ENCODE measurements at places on chromosomes 12 and 14.

GRCh38 chr12:52346593-52346992 is 20.7 kb downstream of the KRT85 start:
- no peak for DNase-seq

DNA sequence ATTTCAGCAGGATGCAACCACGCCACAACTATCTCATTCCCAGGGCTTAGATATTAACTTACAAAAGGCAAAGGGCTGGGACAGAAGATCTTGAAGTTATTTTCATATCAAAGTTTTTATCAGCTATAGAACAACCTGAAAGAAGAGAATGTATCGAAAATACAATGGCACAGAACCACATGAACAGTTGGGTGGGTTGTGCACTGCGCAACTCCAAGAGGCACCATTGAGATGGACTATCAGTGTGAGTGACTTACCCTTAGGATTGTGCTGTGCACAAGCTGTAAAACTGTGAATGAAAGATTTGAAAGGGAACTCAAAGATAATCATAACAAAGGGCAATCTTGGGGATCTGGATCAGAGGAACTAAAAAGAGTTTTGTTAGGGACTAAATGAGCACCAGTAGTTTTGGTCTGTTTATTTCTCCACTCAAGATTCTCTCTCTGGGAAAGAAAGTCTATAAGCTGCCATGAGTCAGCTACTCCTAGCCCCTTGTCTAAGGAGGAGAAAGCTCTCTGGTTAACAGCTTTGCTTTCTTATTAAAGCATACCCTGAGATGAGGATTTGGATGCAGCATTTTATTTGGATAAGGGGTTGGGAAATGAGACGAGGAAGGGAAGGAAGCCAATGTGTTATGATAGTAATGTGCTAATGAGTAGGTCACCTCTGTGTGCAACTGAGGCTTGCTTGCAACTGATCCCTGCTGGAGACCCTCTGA is 62.2 kb downstream of the TBX5 start:
- DNase-seq: no peak

- no peak for DNase-seq
Observed at GRCh38 chr14:32381869-32382268, 52.8 kb downstream of the AKAP6 start.

- no peak for DNase-seq
Observed at GRCh38 chr12:84874125-84874824, 38.3 kb downstream of the SLC6A15 start.

GRCh38 chr14:36510078-36510799 is 9.8 kb downstream of the NKX2-1 start:
- no peak for DNase-seq

GRCh38 chr14:81517798-81518398 is 15.8 kb downstream of the SEL1L start:
- no peak for DNase-seq

DNA sequence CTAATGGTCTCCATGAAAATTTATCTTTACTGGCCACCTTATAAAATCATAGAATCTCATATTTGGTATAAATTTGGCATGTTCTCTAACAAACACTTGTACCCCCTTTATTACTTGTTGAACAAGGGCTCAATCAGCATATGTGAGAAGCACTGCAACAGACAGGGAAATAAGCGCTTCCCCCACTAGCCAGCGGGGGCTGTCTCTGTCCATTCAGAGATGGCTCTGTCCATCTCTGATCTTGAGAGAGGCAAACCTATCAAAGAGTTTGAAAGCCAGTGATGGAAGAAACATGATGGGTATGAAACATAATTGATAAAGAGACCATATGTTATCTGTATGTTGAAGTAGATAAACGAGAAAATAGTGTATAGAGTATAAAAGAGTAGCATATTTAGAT is 326.8 kb downstream of the PDZRN4 start:
- DNase-seq: no peak

GRCh38 chr12:80000831-80001230 is 65.9 kb upstream of the PPP1R12A start:
- no peak for DNase-seq

- no peak for DNase-seq
Observed at GRCh38 chr12:45944771-45945170, 45.6 kb downstream of the SCAF11 start.

- DNase-seq: no peak
Observed at GRCh38 chr12:105812366-105812765, 326.4 kb downstream of the NUAK1 start.

GRCh38 chr12:39278426-39278825 is 164.5 kb downstream of the KIF21A start:
- DNase-seq: no peak

DNA sequence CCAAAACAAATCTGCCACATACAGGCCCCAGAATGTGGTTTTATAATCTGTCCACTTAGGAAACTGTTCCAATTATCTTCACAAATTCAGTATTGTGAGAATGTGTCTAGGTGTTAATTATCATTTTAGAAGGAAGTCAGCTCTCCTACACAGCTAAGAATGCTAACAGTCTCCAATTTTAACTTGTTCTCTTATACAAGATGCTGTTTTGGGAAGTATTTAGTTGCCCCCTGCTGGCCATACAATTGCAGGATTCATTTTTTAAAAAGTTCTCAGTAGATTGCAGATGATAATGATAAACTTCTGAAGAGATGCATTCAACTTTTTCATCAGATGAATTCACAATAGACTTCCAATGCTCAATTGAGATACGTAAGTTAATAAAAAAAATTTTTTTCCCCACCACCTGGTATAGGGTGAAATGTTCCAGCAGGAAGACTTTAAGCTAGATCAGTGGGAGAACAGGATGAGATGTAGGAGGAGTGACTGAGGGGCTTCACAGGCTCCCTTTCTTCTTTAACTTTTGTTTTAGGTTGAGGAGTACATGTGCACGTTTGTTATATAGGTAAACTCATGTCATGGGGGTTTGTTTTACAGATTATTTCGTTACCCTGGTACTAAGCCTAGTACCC is 27.3 kb upstream of the OSBPL8 start:
- peak; percentile 26 for DNase-seq

GRCh38 chr14:87656315-87656714 is 336.7 kb downstream of the GALC start:
- no peak for DNase-seq

DNA sequence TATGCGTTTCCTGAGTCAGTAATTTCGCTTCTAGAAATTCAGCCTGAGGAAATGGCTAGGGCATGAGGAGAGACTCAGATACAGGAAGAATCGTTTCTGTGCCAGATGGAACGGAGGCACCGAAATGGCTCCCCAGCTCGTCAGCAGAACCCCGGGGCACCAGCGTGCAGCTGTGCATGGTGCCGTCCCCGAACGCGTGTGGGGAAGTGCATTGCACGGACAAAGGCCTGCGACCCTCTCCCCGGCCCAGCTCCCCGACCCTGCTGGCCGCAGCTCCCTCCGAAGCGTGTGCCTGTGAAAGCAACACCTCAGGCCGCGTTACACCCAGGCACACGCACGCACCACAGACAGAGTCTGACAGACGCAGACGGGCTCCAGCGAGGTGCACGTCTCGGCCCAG is 82.9 kb downstream of the NOC4L start:
- no peak for DNase-seq

DNA sequence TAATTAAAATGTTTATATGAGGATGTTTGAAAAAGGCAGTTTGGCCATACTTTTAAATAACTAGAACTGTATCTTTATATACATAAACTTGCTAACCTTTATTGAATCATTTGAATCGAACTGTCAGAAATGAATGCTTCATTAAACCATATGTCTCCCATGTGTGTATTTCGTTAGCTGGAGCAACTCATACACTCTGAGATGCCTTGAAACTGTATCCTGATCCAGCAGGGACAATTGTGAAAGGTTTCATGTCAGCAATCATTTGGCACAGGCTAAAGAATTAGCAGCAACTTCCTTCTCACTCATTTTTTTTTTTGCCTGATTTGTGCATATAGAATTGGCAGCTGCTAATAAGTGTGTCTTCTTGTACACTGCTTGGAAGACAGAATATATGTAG is 109.9 kb downstream of the NAV3 start:
- no peak for DNase-seq

- peak; percentile 51 for DNase-seq
Observed at GRCh38 chr12:54360717-54361456, 3.4 kb downstream of the GPR84 start.

GRCh38 chr14:63371033-63371432 is 52.3 kb upstream of the GPHB5 start:
- no peak for DNase-seq

- no peak for DNase-seq
Observed at GRCh38 chr14:75711105-75711795, 50.2 kb downstream of the TTLL5 start.

GRCh38 chr12:27951898-27952297 is 20.6 kb downstream of the PTHLH start:
- DNase-seq: no peak

DNA sequence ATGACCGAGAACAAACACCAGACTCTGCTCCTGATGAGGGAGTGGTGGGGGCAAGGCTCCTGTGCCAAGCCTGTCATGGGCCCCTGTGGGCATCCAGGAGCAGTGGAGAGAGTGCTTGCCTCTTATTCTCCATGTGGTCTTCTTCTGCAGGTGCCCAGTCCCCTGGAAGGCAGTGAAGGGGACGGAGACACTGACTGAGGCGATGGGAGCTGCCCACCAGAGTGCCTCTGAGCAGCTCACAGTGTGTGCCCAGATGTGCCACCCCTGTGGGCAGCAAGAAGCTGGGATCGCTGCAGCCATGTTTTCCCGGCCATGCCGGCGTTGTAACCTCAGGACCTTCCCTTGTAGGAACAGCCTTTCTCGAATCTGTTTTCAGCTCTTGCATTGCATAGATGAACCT is 6.4 kb upstream of the EP400 start:
- DNase-seq: no peak

DNA sequence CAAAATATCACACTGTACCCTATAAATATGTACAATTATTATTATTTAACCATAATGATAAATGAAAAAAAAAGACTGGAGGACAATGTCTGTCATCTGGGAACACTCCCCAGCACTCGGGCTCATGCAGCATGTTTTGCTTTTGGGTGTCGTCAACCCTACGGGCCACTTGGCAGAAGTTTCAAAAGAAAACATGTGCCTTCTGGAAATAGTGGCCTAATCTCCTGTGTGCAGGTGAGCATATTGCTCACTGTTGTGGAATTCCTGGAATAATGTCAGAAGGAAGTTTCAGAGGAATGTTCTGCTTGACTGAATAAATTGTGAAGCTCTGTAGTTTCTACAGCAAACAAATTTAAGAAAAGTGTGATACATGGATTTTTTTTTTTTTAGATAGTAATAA is 298.3 kb downstream of the SSPN start:
- DNase-seq: no peak

DNA sequence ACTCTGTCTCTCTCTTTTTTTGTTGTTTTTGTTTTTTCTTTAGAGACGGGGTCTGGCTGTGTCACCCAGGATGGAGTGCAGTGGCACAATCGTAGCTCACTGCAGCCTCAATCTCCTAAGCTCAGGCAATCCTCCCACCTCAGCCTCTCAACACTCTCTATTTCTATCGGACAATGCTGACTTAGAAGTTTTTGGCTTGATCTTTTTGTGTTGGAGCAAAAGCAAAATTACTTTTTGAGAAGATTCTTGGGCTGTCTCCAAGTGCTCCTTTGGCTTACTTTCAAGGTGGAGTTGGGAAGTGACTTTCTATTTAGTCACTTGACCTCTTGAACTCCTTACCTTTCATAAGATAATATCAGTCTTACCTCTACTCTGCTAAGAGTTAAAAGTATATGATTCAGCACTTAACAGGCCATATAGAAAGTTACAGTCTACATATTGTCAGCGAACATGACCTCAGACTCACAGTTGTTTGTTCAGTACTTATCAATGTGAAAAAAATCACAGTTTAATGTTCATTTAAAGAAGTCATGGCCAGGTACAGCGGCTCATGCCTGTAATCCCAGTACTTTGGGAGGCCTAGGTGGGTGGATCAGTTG is 15.4 kb upstream of the MIA2 start:
- no peak for DNase-seq

- DNase-seq: no peak
Observed at GRCh38 chr12:116266168-116266601, 11.3 kb downstream of the MED13L start.

DNA sequence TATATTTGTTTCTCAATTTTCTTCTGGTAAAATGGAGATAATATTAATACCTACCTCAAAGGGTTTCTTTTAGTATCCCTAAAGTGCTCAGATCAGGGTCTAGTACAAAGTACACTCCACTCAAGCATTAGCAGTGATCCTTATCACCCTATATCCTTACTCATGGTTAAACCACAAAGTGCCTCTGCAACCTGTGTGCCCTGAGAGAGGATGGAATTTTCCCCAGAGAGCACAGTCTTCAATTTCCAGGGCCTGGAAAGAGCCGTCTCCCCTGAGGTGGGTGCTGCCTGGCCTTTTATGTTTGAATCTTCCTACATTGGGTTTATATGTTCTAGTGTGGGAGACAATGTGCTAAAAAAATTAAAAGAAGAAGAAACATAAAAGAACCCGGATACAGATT is 183.1 kb upstream of the FBXO33 start:
- no peak for DNase-seq

- peak; percentile 79 for DNase-seq
Observed at GRCh38 chr14:105093431-105094192, 28.4 kb upstream of the GPR132 start.

DNA sequence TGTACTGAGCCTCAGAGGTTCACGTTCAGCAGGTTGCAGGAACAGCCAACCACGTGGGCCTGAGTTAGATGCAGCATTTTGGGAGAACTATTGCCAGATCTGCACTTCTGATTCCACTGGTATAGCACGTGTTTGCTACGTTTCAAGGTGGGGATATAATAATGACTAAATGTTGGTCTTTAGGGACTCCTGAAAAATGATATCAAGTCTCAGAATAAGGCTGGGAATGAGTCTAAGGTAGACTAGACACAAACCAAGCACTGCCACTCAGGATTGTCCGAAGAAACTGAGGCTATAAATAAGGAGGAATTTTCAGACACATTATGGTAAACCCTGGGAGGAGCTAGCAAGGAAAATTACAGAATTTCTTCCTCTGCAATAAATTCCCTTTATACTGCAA is 98.1 kb downstream of the ESR2 start:
- DNase-seq: no peak

GRCh38 chr12:104925501-104925900 is 32.6 kb downstream of the SLC41A2 start:
- no peak for DNase-seq

- DNase-seq: no peak
Observed at GRCh38 chr12:42180990-42181596, 36.4 kb upstream of the GXYLT1 start.

DNA sequence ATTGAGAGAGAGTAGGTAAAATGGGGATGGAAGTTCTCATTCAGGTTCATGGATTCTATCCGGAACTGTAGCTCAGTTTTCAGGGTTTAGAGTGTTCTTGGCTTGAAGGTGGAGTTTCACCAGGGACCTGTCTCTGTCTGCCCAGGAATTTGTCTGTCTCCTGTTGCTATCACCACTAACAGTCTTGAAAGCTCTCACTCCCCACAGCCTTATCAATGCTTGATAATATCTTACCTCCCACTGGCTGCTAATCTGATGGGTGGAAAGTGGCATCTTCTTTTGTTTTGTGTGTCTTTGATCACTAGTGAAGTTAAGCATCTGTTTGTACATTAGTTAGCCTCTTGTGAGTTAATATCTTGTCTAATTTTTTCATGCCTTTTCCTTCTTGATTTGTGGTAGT is 60.3 kb upstream of the TSPAN11 start:
- DNase-seq: no peak

GRCh38 chr14:104048758-104049507 is 36.6 kb upstream of the ASPG start:
- no peak for DNase-seq

All from activated CD8-positive, alpha-beta memory T cell treated with anti-CD3 and anti-CD28 coated beads, Interleukin-2, amount 50 U/mL, for 4 hours (primary cell).